ENCODE measurements at places on chromosomes 7 and 10.

- no peak for DNase-seq
Measured at GRCh38 chr7:17622451-17622850, 317.8 kb downstream of the SNX13 start.

DNA sequence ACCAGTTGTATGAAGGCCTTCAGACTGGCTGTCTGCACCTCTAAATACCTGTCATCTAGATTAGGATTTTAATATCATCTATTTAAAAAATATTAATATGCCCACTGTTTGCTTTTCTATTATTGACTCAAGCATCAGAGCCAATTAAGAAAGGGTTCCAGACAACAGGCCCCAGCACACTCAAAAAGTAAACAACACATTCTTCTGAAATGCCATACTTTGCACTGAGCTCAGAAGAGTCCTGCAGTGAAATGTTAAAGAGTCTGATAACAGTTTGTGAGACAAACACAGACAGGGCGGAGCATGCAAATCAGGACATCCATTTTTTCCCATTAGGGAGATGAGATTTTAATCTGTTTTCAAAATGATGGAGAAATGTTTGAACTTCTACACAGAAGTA lies 45.9 kb upstream of the KLF6 start:
- no peak for DNase-seq

- DNase-seq, result no peak
Measured at GRCh38 chr10:119702583-119702982, 23.3 kb upstream of the INPP5F start.

DNA sequence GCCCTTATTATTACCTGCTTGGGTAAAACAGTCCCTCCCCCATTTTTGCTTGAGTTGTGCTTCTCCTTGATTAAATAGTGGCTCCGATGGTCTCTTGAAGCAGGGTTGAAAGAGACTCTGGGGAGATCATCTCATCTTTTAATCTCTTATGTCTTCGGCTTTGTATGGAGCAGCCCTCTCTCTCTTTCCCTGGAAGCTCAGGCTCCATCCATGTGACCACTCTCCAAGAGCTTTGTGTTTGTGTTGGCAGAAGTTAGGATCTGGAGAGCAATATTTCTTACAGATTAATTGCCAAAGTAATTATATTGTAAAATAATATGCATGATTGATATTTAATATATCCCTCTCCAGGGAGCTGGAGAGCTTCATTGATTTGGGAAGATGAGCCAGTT lies 76.9 kb downstream of the LRRC4 start:
- DNase-seq, result no peak

DNA sequence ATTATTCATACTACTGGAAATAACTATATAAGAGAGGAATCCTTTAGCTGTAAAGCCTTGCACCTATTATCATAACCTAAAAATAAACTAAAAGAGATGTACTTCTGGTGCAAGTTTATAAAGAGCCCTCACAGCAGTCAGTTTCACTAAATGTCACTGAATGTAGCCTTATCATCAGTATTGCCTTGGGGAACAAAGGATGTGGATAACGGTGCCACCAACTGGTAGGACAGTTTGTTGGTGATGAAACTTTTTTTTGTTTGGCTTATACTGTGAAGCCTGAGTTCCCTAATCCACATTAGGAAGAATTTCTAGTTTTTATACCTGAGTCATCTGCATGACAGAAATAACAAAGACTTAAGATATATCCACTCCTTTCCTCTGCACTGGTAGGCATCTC lies 117.9 kb upstream of the COL1A2 start:
- DNase-seq, result no peak

All from stimulated activated CD8-positive, alpha-beta memory T cell treated with anti-CD3 and anti-CD28 coated beads, Interleukin-15, amount 100 ng/mL, for 4 hours (primary cell).